HEK293T (cell line): ENCODE measurements at places on chromosomes 4 and X.

GRCh38 chr4:149584722-149585121 lies 230.9 kb downstream of the IQCM start:
- peak; percentile 6 for DNase-seq

GRCh38 chr4:82484996-82485783 lies 54.8 kb downstream of the ENOPH1 start:
- no peak for DNase-seq

DNA sequence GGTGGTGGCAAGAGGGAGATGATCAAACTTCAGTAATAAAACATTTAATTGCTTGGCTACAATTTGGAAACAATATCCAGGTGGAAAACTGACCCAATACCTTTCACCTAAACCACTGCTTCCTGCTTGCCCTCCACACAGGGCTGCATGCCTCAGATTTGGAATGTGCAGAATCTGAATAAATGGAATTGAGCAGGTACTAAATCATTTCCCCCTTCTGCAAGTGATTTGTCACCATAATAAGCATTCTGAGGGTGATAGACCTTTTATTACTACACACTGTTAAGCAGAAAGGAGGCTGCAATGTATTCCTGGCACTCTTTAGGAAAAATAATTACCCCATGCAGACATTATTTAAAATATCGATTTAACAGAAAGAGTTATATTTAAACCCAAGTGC lies 291.8 kb downstream of the IDS start:
- DNase-seq = no peak

GRCh38 chrX:103488332-103488731 lies 31.0 kb downstream of the RAB40A start:
- peak; percentile 71 for DNase-seq

DNA sequence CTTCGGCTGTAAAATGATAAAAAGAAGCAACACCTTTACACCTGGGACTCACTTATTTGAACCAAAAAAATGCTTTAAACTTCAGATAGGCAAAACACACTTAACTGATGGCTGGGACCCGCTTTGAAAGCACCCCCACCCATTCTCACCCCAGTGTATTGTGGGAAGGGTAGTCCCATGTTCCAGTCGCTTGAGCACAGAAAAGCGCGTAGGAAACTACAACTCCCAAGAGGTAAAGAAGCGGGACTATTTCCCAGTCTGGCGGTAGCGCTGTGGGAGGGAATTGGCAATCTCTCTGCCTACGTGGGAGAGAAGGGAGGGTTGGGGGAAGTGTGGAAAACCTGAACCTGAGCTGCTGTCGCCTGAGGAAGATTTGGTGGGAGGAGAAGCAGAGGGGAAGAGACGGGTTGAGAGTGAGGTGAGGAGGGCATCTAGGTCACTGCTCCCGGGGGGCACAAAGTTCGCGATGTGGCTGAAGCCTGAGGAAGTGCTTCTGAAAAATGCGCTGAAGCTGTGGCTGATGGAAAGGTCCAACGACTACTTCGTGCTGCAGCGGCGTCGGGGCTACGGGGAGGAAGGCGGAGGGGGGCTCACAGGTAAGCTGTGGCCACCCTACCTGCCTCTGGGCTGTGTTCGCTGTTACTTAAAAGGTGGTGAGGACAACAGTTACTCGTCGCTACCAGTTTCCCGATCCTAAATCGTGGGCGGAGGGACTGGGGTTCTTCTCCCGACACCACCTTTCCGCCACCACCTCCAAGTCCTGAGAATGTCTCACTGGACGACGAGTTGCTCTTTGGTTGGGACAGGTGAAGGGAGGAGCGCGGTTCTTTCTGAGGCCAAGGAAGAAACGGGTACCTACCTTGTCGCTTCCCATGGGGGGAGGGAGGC lies at the start of gene TBC1D8B:
Gene TBC1D8B (plus strand): TSS at position 286 of the 888 bp plus-strand sequence. CDS start 181 bp downstream, at position 467.
- peak; percentile 82 for DNase-seq

DNA sequence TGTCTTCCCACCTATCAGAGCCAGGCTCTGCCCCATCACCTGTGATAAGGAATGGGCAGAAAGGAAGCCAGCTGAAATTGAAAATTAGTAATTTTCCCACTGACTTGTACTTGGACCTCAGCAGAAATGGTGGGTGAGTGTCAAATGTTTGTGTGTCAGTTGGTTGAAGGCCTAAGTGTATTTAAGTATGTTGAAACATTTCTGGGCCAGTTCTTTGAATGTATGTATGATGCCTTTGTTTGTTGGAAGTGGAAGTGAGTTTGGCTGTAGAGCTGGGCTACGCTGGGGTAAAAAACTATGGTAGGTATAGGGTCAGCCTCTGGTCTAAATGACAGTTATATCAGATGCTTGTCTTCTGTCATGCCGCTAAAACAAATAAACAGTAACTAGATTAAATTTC lies 27.7 kb downstream of the JADE1 start:
- no peak for DNase-seq

DNA sequence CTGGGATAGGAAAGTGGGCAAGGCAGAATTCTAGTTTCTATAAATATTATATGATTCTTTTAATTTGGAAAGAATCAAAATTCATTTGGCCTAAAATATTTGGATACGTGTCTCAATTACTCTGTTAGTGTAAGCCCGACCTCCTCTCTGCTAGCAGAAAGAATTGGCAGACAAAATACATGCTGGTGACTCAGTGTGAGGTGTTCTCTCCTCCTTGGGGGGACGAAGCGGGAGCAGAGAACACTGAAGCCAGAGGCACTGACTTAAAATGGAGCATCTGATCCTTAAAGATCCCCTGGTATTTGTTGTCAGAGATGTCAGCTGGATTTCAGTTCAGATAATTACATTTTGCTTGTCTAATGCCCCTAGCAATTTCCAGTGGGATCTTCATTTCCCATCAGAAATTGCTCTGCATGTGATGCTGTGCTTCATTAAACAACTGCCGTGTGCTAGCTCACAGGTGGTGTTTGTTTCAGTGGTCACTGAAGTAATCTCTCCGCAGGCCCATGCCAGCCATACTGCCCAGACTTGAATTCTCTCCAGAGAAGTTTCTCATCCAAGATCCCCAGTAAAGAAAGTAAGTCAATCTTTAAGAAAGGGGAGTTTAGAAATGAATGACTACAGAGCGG lies 188.7 kb upstream of the TLL1 start:
- no peak for DNase-seq

GRCh38 chrX:154029439-154029838 lies 9.7 kb upstream of the IRAK1 start:
- DNase-seq = no peak

DNA sequence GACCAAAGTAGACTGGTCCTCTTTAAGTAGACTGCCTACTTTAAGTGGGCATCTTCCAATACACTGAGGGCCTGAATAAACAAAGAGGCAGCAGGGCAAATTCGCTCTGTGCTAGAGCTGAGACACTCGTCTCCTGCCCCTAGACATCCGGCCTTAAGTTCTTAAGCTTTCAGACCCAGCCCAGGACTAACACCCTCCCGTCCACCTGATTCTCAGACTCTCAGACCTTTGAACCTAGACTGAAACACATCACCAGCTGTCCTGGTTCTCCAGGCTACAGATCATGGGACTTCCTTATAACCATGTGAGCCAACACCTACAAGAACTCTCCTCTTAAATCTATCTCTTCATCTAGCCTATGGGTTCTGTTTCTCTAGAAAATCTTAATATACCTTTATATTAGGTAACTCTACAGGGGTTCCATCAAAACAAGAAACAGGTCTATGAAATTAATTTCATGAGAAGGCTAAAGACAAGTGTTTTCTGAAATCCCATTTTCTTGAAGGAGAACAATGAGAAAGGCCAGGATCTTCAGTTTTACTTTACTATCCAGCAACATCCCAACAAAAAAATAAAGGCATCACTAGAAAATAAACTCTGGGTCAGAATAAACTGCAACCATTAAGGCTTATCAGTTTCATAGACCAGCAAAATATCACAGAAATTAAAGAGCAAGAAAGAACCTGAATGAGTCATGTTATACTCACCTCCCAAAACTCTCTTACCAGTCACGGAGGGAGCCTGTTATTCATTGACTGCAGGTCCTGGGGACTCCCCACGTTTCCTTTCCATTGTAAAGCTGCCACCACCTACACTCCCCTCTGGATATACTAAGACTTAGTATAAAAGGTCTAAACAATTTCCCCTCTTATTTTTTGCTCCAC lies 14.8 kb downstream of the ADGRA3 start:
- DNase-seq = no peak

DNA sequence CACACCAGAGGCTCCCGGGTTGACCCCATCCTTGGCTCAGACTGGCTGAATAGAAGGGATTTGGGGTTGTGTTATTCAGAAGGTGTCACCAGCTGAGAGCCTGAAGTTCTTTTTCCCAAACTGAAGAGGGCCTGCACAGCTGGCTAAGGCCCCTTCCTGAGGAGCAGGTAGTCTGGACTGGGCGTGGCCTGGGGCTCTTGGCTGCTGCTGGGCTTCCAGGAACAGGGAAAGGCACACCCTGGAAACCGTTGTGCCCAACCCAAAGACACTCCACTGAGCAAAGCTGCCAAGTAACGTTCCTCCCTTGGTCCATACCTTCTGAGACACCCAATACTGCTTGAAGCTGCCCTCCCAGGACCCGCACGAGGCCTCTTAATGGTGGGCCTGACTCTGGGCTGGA lies 8.3 kb upstream of the CXCR3 start:
- no peak for DNase-seq

DNA sequence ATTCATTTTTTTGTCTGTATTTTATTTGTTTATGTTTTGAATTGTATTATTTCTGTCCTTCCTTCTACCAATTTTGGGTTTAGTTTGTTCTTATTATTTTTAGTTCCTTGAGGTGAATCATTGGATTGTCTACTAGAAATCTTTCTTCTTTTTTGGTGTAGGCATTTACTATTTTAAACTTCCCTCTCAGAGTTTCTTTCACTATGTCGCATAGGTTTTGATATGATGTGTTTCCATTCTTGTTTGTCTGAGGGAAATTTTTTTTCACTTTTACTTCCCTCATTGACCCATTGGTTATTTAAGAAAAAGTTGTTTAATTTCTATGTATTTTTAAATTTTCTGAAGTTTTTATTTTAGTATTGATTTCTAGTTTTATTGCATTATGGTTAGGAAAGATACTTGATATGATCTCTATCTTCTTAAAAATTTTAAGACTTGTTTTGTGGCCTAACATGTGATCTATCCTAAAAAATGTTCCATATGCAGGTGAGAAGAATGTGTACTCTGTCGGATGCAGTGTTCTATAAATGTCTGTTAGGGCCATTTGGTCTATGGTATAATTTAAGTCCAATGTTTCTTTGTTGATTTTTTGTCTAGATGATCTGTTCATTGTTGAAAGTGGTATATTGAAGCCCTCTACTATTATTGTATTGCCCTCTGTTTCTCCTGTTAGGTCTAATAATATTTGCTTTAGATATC lies 68.8 kb downstream of the IL15 start:
- no peak for DNase-seq

DNA sequence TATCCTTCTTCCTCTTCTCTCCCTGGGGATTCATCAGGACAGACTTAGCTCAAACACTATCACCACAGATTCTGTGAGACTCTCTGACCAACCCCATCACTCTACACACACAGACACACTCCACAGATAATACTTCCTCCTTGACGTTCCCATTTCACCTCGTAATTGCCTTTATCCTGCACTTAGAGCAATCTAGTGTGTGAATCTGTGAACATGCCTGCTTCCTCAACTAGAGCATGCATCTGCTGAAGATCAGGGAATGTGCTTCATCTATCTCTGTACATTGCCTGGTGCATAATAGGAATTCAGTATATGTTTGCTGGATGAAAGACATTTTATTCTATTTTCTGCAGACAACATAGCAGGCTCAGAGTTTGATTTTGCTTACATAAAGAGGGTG lies 25.1 kb upstream of the HS6ST2 start:
- DNase-seq = no peak

GRCh38 chr4:124111922-124112321 lies 600.6 kb downstream of the ANKRD50 start:
- peak; percentile 40 for DNase-seq

GRCh38 chr4:80182237-80182866 lies 15.0 kb upstream of the PRDM8 start:
- no peak for DNase-seq

- DNase-seq = no peak
These were observed 184.1 kb upstream of the FRMPD4 start for GRCh38 chrX:11954176-11954575.

DNA sequence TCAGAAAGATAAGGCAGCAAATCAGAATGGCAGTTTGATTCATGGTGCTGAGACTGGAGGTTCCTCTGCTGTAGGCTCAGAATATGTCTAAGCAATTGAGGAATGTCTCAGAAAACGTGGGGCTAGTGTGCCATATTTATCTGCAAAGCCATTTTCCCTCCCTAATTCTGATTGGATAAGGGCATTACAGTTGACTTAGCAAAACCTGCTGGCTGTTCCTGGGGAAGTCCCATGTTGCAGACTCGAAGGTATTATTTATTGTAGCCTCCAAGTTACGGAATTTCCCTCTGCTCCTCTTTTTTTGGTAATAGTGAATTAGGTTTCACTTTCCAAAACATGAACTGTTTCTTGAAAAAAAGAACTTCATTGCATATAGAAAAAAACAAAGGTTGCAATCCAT lies at the start of gene CXCL10:
Gene CXCL10 (minus strand): TSS at position 109 of the 400 bp plus-strand sequence. CDS start 66 bp downstream, at position 43.
- DNase-seq = no peak

GRCh38 chr4:110628663-110629213 lies 5.9 kb upstream of the PITX2 start:
- no peak for DNase-seq

DNA sequence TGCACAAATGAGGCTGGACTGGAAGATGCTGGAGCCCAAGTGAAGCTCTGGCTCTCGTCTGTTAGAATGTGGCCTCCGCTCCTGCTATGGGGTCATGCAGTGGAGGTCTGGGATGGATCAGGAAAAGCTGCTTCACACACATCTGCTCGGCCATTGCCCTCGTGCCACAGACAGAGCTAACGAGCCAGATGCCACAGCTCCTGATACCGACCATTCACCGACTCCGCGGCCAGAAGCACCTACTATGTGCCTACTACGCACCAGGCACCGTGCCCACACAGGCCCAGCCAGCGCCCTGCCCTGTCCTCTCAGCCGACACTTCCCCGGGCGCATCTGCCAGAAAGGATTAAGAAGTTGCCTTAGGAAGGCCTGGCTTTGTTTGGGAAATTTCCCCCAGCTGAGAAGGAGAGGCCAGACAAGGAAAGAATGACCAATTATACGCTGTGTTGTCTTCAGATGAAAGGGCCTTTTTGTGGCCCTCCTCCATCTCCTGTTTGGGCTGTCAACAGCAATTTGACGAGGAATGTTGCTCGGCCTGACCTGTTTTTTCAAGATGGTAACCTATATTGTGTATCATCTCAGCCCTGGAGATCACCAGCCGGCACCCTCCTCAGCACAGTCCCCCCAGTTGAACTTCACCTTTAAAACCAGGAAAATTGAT lies 34.3 kb downstream of the HMX1 start:
- DNase-seq = no peak

DNA sequence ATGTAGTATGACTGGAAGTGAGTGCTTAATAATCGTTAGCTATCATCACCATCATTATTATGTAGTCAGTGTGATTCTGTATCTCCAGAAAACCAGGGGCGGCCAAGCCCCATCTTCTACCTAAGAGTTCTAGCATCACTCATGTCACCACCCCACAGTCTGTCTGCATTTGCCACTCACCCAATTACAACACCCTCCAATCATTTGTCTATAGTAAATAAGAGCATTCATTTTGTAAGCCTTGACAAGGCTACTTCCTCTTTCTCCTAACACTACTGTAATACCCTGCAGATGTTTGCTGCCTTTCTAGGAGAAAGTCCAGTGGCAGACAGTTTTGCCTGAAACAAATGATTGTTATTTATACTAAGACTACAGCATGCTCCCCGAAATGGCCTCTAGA lies 15.8 kb upstream of the IL21 start:
- DNase-seq = no peak

- no peak for DNase-seq
These were observed 33.6 kb upstream of the HGFAC start for GRCh38 chr4:3407930-3408792.
